Amniotic stem cell (primary cell): ENCODE measurements at places on chromosomes 2 and 18.

- no peak for DNase-seq
Observed at GRCh38 chr18:8780227-8780626, 74.9 kb downstream of the MTCL1 start.

DNA sequence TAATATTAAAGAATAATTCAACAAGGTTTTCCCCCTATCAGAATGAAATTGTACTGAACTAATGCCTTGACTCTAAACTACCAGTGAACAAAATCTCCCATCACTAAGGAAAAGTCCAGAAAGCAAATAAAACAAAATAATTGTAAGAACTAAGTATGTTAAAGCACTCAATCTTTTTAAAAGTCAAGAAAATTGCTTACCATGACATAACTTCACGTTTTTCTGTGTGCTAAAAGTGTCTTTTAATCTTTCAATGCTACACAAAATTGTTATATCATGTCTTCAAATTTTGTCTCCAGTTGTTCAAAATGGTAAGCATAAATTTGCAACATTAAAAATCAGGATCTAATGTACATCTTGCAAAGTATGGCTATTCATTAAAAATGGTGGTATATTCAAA is 156.1 kb downstream of the BAZ2B start:
- DNase-seq = no peak

- DNase-seq = no peak
Observed at GRCh38 chr2:227932001-227932400, 60.6 kb downstream of the DAW1 start.

DNA sequence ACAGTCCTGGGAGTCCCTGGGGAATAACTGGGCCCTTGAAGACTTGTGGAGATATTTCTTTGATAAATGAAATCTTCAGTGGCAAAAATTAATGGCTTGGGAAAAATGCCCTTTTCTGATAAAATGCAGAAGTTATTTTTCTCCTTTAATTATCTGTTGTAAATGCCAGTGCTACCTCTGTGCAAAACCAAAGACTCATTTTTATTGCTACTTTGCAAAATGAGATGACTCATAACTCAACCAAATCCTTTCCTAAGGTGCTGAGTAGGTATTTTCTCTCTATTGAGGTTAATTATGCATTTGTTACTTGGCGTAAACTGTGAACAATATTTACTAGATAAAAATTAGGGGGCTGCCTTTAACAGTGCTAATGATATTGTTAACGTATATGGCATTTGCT is 163.9 kb downstream of the DOK6 start:
- DNase-seq = no peak

DNA sequence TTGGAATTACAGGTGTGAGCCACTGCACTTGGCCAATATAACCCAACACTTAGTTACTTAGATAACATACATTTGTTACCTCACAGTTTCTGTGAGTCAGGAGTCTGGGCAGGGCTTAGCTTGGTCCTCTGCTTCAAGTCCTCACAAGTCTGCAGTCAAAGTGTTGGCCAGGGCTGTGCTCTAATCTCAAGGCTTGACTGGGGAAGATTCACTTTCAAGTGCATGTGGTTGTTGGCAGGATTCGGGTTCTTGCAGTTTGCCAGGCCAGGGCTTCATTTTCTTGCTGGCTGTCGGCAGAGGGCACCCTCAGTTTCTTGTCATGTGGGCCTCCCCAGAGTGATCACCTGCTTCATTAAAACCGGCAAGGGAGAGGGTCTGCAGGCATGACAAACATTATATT is 103.7 kb downstream of the SLC4A3 start:
- DNase-seq = no peak
